ENCODE measurements at places on chromosomes 1 and 21.

GRCh38 chr1:73511038-73511437 is 686.9 kb downstream of the LRRIQ3 start:
- no peak for DNase-seq

- DNase-seq, result no peak
Observed at GRCh38 chr1:57770772-57771171, 346.9 kb upstream of the DAB1 start.

DNA sequence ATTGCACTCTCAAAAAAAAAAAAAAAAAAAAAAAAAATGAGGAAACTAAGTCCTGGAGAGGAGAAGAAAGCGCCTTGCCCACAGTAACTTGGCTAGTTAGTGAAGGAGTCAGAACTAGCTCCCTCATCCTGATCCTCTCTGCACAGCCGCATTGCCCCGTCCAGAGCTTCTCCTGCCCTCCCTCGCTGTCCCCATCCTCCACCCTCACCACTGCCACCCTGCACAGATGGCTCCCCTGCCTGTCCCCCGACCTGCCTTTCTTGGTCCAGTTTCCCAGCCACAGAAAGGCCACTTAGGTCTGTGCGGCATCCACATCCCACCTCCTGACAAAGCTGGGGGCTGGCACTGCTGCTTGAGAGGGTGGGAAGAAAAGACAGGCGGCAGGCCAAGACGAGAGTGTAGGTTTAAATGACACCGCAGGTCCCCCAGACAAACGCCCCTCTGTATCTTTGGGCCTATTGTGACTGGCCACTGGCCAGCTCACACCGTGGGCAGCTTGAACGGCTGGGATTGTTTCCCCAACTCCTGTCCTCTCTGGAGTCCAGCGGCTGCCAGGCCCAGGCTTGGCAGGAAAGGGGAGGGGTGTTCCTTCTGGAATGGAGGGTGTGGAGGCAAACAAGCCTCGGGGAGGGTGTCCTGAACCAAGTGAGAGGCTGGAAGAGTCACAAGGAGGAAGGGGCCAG is 20.2 kb downstream of the NCMAP start:
- DNase-seq, result no peak

- DNase-seq, result no peak
Observed at GRCh38 chr1:41509270-41509671, 24.8 kb upstream of the EDN2 start.
